ENCODE measurements at places on chromosomes 5 and 9.

DNA sequence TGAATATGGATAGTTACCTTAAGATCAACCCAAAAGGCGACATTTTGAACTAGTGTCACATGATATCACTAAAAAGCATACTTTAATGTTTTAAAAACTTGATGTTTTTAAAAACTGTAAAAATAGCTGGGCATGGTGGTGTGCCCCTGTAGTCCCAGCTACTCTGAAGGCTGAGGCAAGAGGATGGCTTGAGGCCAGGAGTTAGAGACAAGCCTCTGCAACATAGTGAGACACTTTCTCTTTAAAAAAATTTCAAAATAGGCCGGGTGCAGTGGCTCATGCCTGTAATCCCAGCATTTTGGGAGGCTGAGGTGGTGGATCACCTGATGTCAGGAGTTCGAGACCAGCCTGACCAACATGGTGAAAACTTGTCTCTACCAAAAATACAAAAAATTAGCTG lies 129.5 kb downstream of the NPR3 start:
- no peak for DNase-seq

DNA sequence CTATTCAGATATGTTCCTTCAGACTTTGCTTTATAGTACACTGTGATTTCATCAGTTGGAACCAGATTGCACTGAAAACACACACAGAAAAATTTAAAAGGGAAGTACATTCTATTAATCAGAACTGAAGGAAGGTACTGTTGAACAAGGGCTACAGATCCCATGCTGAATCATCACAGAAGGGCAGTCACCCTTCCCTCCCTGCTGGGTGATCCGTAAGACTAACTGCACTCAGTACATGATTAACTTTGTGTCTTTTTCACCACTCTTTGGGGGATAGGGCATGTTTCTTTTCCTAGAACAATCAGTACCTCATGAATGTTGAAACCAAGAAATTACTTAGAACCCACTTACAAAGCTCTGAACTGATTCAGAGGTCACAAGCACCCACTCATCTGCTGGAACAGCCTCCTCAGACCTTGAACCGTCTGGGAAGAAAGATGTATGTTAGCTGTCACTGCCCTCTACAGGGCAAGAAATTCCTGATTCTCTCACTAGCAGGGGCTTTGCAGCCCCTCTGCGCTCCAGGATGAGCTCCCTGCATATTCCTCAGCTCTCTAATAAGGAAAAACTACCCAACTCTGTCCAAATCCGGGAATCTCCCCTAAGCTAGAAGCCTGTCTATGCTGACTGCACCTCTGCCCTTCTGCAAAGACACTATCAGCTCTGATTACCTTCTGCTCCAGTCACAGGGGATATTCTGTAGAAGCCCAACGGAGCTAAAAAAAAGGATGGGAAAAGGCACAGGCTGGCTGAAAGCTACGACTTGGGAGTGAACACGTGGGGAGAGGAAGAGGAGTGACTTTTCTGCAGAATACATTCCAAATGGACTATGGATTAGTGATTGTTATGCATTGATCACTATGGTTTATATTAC lies 51.0 kb downstream of the IARS1 start:
- DNase-seq: no peak

DNA sequence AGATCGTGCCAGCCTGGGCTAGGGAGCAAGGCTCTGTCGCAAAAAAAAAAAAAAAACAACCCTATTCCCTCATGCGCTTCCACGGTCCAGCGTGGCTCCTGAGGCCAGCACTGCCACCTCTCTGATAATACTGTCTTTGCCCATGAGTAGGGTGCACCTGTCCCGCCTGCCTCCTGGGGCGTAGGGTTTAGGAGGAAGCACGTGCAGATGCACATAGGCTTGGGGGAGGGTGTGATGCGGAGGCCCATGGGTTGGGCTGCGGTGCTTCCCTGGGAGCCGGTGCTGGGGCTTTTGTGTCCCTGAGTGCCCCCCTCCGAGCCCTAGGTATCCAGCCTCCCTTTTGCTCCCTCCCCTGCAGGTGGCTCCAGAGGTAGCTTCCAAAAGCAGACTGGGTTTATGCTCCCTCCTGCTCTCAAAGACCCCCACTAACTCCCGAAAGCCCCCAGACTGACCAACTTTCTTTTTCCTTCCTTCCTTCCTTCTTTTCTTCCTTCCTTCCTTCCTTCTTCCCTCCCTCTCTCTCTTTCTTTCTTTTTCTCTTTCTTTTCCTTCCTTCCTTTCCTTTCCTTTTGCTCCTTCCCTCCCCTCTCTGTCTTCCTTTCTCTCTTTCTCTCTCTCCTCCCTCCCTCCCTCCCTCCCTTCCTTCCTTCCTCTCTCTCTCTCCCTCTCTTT lies 12.8 kb downstream of the FGFR4 start:
- DNase-seq: no peak

- no peak for DNase-seq
Measured at GRCh38 chr9:95813923-95814322, 61.6 kb upstream of the ERCC6L2 start.

DNA sequence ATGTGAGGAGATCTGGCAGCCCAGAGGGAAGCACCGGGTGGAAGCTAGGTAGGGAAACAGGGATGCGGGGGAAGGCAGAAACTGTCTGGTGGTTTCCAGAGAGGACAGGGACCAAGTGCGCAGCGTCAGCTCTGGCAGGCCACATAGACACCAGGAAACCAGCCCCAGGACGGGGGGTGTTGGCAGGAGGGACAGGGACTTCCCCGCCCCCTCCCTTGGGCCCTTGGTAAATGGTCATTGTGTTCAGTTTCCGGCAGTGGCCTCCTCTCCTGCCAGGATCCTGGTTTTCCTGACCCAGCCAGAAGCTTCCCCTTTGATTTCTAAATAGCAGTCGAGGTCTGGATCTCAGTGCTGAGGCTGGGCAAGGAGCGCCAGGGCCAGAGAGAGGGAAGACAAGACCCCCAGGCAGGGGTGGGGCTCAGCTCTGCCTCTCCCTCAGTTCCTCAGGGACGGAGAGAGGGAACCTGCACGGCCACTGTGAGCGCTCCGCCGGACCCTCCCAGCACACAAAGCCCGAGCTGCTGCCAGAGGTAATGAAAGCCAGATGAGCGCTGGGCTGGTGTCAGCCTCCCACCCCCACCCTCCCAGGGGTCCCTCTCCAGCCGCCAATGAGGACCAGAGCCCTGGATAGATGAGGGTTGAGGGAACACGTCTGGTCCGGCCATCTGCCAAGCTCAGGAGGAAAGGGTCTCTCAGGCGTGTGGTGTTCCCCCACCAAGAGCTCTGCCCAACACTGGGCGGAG lies 1.8 kb downstream of the RALGDS start:
- peak; percentile 96 for DNase-seq

DNA sequence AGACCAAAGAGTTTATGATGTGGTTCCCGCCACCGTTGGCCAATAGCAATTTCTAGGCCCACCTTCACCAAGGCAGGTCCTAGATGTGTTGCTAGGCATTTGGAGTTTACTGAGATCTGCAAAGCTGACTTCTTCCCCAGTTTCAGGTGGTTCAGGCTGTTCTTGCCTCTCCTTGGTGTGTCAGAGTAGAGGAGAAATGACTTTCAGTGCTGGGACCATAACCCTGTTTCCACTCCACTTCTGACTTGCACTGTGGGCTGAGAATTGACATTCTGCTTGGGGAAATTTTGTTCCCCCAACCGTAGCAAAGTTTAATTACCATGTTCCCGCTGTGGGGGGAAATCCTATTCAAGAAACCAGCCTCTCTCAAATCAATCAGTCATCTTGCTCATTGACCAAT lies 128.0 kb upstream of the GABRP start:
- no peak for DNase-seq

- no peak for DNase-seq
Measured at GRCh38 chr9:108012405-108012804, 522.8 kb upstream of the KLF4 start.

- no peak for DNase-seq
Measured at GRCh38 chr9:109449036-109449798, 48.9 kb downstream of the PTPN3 start.

GRCh38 chr9:93091453-93092081 lies 4.5 kb upstream of the CARD19 start:
- no peak for DNase-seq

DNA sequence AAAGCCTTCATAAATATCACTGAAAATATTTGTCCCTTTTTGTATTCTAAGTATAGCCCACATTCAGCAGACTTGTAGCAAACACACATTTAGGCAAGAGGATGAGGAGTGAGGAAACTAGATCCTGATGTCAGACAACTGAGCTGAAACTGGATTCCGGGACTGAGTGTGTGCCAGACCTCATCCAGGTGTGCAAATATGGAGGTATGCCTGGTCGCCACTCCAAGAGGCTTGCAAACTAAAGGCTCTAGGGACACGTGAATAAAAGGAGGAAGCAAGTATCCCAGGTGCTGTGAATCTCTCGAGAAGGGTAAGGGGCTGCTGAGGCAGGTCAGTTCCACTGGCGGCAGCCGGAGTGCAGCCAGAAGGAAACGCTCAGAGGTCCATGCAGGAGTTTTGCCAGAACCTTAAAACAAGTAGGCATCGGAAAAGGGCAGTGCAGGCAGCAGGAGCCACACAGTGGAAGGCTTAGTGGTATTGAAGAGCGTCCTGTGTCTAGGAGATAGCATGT lies 77.4 kb upstream of the ALDH1B1 start:
- no peak for DNase-seq

DNA sequence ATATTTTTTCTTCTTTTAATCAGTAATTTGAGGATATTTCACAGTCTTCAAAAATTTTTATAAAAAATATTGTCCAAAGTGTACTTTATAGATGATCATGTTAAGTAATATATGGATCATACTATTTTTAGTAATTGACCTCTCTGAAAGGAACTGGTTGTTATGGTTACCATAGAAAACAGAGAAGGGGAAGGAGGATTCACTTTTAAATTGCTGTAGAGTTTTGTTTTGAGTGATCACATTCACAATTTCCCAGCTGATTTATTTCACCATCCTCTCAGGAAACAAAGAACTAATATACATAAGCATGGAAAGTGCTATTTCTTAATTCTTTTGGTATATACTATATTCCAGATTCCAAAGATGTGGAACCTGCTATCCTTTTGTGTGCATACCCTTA lies 56.5 kb upstream of the NREP start:
- no peak for DNase-seq

DNA sequence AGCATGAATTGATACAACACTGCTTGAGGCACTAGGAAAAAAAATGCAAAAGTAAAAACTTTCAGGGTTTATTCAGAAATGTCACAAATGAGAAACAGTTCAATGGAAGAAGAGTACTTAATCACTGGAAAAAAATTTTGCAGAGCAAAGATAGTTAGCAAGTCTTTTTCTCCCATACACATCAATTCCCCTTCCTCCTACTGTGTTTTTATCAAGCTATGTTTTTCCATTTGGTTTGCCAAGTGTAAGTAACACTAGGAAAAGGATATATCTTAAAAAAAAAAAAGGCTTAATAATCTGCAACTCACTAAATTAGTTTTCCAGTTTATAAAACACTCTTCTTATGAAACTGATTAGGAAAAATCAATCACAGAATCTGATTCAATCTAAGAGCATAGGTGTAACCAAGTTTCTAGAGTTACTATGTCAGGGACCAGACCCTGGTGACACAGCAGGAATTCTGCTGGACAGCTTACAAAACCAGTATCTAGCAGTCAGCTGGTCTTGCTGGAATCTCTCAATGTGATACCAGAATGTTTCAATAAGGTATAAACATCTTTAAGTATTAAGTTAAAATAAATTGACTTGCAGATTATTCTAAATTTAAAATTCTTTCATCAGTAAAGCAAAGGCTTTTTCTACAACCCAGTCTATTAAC lies 34.7 kb downstream of the RNF145 start:
- no peak for DNase-seq

DNA sequence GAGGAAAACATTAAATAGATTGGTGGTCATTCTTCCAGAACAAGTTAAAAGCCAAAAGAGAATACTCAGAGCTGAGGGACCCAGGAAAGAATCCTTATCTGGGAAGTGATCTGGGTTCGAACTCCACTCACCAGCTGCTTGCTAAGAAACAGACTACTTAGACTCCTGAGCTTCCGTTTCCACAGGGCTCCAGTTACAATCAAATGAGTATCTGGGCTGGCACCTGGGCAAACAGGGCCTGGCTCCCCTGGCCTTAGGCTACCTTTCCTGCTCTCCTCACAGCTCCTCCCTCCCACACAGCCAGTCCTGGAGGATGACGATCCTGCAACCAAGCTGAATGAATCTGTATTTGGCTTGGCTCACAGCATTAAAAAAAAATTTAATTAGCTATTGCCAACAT lies 2.5 kb downstream of the MAPK9 start:
- DNase-seq: no peak

GRCh38 chr5:98603456-98603855 lies 170.0 kb upstream of the RGMB start:
- no peak for DNase-seq

- no peak for DNase-seq
Measured at GRCh38 chr5:179554981-179555380, 4.6 kb downstream of the RUFY1 start.

- no peak for DNase-seq
Measured at GRCh38 chr5:157729858-157730257, 1.4 kb upstream of the THG1L start.

- DNase-seq: peak; percentile 94
Measured at GRCh38 chr5:35803191-35803651, 53.5 kb upstream of the IL7R start.

DNA sequence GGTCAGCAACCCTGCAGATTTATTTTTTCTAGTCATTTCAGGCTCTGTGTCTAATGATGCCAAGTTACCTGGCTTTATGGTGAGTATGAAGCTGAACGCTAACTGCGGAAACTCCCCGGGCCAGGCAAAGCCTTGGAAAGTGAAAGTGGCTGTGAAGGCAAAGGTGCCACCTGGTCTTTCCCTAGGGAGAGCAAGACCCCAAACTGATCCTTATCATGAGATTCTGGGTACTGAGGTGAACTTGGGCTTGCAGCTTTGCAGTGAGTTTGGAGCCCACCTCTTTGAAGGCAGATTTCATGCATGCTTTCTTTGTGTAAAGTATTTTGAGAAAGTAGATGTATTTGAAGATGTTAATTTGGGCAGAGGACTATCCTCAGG lies 63.3 kb downstream of the CARTPT start:
- no peak for DNase-seq

- no peak for DNase-seq
Measured at GRCh38 chr5:176133289-176133870, 104.8 kb upstream of the SIMC1 start.

- DNase-seq: no peak
Measured at GRCh38 chr5:18455521-18455920, 821.3 kb downstream of the TAF11L14 start.

All from NCI-H524 (cell line).